Cardiac septum (tissue), 1 donor: ENCODE measurements at places on chromosomes 6 and 20. TPM values are rescaled to one million over a fixed set of nuclear protein-coding genes. Genes with fewer than 3 reads are reported as not detected.

Gene CST4
- total RNA-seq: not detected

Gene DEFB132
- not detected for total RNA-seq

Gene PRSS16
- total RNA-seq: not detected

DNA sequence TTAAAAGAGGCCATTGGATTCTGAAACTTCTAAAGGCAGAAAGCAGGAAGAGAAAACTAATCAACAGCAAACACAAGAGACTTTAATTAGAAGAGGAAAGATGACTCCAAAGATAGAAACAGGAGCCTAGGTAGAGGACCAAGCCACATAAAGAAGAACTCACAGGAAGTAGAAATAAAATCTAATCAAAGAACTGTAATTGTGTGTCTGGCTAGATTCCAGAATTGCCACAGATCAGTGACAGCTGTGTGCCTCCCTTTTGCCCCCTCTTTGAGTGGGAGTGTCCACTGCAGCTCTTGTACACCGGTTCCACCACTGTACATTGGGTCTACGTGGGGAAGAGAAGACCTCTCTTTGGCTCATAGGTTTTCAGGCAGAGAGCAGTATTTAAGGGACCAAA, 22.3 kb upstream of the THEMIS start:
- DNase-seq: no peak

DNA sequence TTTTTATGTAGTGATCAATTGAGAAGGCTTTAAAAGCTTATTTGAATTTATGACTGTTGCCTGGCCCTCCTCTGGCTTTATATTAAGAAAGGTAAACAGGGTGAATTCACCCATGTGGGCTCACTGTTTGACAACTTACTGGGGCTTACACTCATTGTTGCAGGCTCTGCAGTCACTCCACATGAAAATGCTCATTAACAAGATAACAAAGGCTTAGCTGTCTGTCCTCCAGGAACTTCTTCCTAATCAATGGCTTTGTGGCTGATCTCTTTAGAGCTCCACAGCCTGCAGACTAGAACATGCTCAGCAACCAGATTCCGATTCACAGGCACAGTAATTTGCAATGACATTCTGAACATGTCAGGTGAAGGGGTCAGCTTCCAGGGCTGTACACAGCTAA, 323.2 kb upstream of the MAN1A1 start:
- no peak for DNase-seq

- DNase-seq: no peak
These were observed 31.3 kb upstream of the FAM184A start for GRCh38 chr6:119109654-119110325.

GRCh38 chr6:62803094-62803493, 408.2 kb upstream of the FKBP1C start:
- no peak for DNase-seq

GRCh38 chr6:140736231-140736630, 1361.8 kb upstream of the CITED2 start:
- DNase-seq: no peak

DNA sequence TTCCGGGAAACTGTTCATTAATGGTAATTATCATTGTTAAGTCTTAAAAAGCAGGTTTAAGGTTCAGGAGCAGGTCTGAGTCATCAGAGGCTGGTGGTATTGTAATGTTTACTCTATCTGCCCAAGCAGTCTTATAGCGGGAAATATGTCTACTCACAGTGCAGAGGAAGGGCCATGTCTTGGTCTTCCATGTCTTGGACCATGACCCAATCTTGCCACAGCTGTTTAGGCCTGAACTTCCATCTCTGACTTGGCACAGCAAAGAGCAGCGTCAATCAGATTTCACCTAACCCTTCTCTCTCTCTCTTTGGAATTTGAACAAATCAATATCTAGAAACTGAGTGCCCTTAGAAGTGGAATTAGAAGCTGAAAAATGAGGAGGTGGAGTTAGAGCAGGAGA, 25.8 kb downstream of the SLC2A12 start:
- DNase-seq: no peak

DNA sequence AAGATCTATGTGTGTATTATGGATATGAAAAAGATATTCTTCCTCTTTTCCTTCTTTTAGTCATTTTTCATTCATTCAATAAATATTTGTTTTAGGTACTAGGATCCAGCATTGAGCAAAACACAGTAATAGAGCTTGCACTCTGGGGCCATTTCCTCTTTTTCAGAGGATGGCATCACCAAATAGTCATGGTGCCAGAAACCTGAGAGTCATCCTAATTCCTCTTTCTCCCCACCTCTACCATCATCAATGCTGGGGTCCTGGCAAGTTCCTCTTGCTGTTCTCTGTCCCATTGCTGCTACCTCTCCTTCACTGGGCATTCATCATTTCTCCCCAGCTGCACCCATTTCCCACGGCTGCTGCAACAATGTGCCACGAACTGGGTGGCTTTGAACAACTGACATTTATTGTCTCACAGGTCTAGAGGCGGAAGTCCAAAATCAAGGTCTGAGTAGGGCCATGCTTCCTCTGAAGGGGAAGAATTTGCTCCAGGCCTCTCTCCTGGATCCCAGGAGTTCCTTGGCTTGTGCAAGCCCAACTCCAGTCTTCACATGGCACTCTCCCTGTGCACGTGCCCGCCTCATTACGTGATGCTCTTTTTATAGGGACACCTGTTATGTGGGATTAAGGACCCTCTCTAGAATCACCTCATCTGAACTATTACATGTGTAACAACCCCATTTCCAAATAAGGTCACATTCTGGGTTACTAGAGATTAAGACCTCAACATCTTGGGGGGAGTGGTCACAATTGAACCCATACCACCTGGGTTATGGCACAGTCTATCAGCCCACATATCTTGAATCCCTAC, 9.5 kb upstream of the IGF2R start:
- no peak for DNase-seq

DNA sequence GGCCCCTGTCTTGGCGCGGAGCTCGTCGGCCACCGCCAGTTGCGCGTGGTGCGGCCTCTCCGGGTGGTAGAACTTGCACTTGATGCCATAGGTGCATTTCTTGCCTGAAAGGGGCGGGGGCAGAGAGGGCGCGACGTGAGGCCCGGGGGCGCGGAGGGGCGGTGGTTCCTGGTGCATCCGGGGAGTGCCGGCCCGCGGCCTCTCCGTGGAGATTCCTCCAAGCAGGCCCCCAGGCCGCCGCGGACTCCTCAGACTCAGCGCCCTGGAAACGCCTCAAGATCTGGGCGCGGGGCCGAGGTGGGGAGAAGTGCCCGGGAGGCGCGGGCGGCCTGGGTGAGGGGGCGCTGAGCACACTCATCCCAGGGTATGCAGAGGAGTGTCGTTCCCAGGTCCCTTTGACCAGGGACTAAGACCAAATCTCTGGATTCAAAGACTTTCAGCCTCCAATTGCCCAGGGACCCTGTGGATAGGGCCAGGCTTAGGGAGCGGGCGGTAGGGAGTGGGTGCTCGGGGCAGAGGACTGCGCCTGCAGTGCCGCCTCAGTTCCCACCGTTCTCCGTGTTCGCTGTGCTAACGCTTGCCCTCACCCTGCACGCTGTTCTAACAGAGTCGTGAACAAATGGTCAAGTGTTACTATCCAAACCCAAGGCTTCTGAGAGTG, 33.3 kb downstream of the ZC3H12D start:
- no peak for DNase-seq

- DNase-seq: no peak
These were observed 14.4 kb upstream of the TTPAL start for GRCh38 chr20:44461142-44461802.

GRCh38 chr6:35439308-35439707, 12.8 kb upstream of the FANCE start:
- no peak for DNase-seq

DNA sequence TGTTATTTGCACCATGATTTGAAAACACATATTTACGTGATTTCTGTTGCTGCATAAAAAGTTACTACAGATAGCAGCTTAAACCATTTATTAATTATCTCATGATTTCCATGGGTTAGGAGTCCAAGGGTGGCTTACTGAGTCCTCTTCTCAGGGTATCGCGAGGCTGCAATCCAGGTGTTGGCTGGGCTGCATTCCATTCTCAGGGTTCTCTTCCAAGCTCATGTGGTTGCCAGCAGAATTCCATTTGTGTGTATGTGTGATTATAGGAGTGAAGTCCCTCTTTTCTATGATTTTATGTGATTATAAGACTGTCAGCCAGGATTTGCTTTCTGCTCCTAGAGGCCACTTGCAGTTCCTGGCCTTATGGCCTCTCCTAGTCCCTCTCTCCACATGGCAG, 135.1 kb downstream of the FAM83B start:
- DNase-seq: no peak
